ENCODE measurements at places on chromosomes 1 and 21. TPM values are rescaled to one million over a fixed set of nuclear protein-coding genes. Genes with fewer than 3 reads are reported as not detected.

- H3K4me3 ChIP-seq: no peak overlapping the region
- no peaks in the 10 kb centered on the region for H3K4me1 ChIP-seq
- H3K36me3 ChIP-seq: no peaks in the 10 kb centered on the region
These were observed 161.6 kb upstream of the PTBP2 start for GRCh38 chr1:96559707-96560596.

DNA sequence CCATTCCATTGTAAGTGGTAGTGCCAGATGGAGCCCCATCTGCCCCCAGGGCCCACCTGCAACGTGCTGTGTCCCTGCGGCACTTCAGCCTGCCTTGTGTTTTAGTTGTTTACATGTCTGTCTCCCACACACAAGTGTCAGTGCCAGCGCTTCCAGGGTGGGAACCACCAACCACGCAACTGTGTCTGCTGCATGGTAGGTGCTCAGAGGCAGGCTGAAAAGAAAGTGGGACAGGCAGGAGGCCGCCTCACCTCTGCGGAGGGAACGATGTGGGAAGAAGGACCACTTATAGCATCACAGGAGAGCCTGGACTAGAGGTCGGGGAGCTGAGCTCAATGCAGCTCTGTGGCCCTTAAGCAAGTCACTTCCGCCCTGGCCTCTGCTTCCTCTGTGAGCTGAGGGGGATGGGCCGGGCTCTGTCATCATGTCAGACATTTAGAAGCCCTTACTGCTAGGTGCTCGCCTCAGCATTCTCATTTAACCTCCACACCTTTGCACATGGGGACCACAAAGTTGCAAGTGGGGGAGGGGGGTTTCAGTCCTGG, 17.9 kb downstream of the SLC9A1 start:
- no peaks in the 10 kb centered on the region for H3K4me1 ChIP-seq
- no peaks in the 10 kb centered on the region for H3K27me3 ChIP-seq
- no peak overlapping the region for H3K27ac ChIP-seq
- no peak overlapping the region for H3K4me3 ChIP-seq
- no peak for DNase-seq

- H3K4me1 ChIP-seq: no peaks in the 10 kb centered on the region
- H3K27ac ChIP-seq: no peak within 1 kb of the TSS
- DNase-seq: peak; percentile 11
- H3K36me3 ChIP-seq: no peaks in the 10 kb centered on the region
These were observed at the start of gene ANKRD45 for GRCh38 chr1:173669491-173669941. Gene ANKRD45 (minus strand): TSS chr1:173669851. CDS start chr1:173659418, 10,433 bp downstream.

- no peak overlapping the region for H3K4me3 ChIP-seq
- H3K36me3 ChIP-seq: no peaks in the 10 kb centered on the region
- DNase-seq: no peak
- no peak overlapping the region for H3K27ac ChIP-seq
- no peaks in the 10 kb centered on the region for H3K27me3 ChIP-seq
These were observed 68.3 kb downstream of the ADARB1 start for GRCh38 chr21:45142469-45143308.

DNA sequence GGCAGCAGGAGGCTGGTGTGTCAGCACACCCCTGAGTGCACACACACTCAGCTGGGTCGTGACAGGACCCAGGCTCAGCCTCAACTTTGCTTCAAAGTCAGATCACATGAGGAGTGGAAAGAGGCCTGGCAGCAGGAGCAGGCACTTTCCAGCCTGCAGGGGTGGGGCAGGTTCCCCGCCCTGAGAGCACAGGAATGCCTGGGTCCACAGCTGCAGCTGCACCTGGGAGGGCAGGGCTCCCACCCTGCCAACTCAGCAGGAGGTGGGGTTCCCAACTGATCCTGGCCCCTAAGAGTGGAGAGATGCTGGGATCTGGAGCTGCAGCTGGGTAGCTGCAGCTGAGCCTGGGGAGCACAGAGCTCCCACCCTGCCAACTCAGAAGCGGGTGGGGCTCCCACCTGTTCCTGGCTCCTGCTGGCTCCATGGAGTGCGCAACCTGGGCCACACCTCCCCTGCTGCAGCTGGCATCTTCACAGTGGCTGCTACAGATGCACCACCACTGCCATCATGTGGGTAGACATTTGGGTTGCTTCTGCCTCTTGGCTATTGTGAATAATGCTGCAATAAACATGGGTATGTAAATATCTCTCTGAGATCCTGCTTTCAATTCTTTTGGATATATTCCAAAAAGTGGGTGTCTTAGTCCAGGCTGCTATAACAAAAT, 415.4 kb downstream of the TTLL7 start:
- H3K4me3 ChIP-seq: no peak overlapping the region
- no peaks in the 10 kb centered on the region for H3K27me3 ChIP-seq
- no peaks in the 10 kb centered on the region for H3K36me3 ChIP-seq
- DNase-seq: peak; percentile 11

DNA sequence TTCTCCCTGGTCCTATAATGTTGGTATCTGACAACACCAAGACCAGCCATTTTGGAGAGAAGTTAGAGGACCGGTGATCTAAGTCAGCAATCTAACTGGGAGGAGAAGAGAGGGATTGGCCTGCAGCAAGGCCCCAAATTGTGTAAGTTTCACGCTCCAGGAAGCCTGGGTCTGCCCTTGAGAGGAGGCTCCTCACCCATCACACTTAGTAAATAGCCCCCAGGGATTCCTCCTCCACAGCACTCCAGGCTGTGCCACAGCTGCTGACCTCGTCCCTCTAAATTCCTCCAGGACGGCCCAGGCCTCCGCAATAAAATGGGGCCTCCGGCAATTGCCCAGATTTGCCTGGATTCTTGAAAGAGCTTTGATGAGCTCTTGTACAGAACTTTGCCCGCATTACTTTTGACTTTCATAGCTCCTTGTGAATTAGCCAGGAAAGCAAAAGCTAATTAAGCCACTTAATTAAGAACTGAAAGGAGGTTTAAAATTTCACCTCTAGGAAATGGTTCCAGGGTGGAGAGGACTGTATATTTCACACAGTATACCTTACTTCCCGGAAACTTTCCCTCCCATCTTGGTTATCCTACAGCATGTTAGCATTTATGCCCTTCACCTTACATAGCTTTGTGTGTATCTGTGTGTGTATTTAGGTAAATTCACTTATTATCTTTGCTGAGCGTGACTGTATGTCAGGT, 90.5 kb downstream of the LAMC2 start:
- no peaks in the 10 kb centered on the region for H3K36me3 ChIP-seq
- H3K4me1 ChIP-seq: peaks cover 2% of the 10 kb centered on the region
- H3K27ac ChIP-seq: no peak overlapping the region
- no peak overlapping the region for H3K4me3 ChIP-seq
- H3K27me3 ChIP-seq: no peaks in the 10 kb centered on the region

- H3K4me3 ChIP-seq: no peak overlapping the region
- DNase-seq: no peak
- peaks cover 4% of the 10 kb centered on the region for H3K4me1 ChIP-seq
- peaks cover 27% of the 10 kb centered on the region for H3K27me3 ChIP-seq
These were observed 3.5 kb upstream of the RNF220 start for GRCh38 chr1:44401256-44402228.

DNA sequence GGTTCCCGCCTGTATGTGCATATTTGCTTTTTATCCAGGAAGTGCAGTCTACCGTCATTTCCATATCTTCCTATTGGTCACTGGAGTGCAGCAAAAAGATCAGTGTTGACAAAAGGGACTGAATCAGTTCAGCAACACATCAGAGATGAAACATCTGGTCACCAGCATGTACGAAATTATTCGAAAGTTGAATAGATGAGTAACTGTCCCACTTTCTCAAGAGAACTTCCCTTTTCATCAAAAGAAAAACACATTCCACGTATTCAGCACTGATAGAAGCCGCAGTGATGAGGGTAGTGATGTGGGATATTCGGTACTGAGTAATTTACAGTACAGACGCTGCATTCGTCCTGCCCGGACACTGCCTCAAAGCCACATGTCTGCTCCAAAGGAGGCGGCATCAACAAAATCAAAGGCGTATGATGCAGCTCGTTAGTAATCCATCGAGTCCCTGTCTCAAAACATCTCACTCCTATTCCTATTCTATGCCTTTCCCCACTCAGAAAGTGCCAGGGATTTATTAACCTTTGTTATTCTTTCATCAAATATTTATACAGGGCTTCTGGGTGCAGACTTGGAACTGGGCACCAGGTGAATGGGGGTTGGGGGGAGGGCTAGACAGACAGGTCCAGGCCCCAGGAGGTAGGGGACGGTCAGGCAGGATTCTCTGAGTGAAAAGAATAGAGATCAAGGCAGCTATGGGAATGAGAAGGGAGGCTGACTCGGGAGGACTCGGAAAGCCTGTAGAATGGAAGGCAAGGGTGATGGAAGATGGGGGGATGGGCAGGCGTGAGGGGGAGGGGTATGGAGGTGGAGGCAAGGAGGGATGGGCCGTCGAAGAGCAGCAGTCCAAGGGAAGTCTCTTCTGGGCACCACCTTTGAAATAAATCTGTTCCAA, 79.5 kb upstream of the SLC45A1 start:
- H3K36me3 ChIP-seq: no peaks in the 10 kb centered on the region
- no peak overlapping the region for H3K4me3 ChIP-seq
- H3K27ac ChIP-seq: no peak overlapping the region
- H3K4me1 ChIP-seq: peaks cover 10% of the 10 kb centered on the region
- DNase-seq: no peak

DNA sequence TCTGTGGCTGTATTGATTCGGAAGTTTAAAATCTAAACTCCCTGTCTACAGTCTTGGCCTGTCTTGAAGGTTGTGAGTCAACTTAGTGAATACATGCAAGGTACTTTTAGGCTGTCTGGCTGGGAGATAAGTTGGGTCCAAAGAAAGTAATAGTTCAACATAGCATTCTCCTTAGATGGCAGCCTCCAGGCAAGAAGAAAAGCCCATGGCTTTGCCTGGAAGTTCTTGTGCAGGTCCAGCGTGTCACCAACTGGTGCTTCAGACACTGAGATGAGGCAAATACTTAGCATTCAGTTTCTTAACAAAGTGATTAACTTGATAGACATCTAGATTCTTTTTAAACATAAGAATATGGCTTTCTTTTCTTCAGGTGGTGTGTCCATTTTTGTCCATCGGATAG, 328.2 kb downstream of the DISC1 start:
- DNase-seq: no peak
- H3K36me3 ChIP-seq: no peaks in the 10 kb centered on the region

- no peak for DNase-seq
- H3K36me3 ChIP-seq: no peaks in the 10 kb centered on the region
- no peak overlapping the region for H3K4me3 ChIP-seq
These were observed 30.4 kb downstream of the APP start for GRCh38 chr21:26140164-26140579.

DNA sequence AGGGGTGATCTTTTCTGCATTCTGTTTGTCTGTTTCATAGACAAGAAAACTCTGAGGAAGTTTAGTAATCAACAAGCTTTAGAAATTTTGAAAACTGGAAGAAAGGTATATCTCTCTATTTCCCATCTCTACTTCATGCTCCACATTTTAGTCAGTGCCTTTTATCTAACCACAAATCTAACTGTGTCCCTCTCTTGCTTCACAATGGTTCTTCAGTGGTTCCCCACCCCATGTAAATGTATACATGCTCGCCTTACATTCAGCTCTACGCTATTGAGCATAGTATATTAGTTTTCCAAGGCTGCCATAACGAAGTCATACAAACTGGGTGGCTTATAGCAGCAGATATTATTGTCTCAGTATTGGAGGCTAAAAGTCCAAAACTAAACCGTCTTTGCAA, 14.4 kb upstream of the SAMSN1 start:
- DNase-seq: no peak
- no peaks in the 10 kb centered on the region for H3K27me3 ChIP-seq
- no peaks in the 10 kb centered on the region for H3K4me1 ChIP-seq
- H3K36me3 ChIP-seq: no peaks in the 10 kb centered on the region
- H3K4me3 ChIP-seq: no peak overlapping the region

- H3K27ac ChIP-seq: no peak overlapping the region
- no peaks in the 10 kb centered on the region for H3K4me1 ChIP-seq
- no peak for DNase-seq
- H3K27me3 ChIP-seq: no peaks in the 10 kb centered on the region
- peaks cover 19% of the 10 kb centered on the region for H3K36me3 ChIP-seq
These were observed 9.1 kb upstream of the SYTL1 start for GRCh38 chr1:27332536-27333281.

- H3K27me3 ChIP-seq: no peaks in the 10 kb centered on the region
- no peak overlapping the region for H3K27ac ChIP-seq
- peaks cover 9% of the 10 kb centered on the region for H3K36me3 ChIP-seq
- H3K4me1 ChIP-seq: no peaks in the 10 kb centered on the region
- DNase-seq: no peak
These were observed 60.7 kb upstream of the TEKT2 start for GRCh38 chr1:36023098-36023769.

GRCh38 chr1:61604684-61605083, 120.3 kb downstream of the TM2D1 start:
- no peaks in the 10 kb centered on the region for H3K27me3 ChIP-seq
- no peaks in the 10 kb centered on the region for H3K36me3 ChIP-seq
- DNase-seq: no peak
- H3K4me1 ChIP-seq: no peaks in the 10 kb centered on the region
- H3K27ac ChIP-seq: no peak overlapping the region

DNA sequence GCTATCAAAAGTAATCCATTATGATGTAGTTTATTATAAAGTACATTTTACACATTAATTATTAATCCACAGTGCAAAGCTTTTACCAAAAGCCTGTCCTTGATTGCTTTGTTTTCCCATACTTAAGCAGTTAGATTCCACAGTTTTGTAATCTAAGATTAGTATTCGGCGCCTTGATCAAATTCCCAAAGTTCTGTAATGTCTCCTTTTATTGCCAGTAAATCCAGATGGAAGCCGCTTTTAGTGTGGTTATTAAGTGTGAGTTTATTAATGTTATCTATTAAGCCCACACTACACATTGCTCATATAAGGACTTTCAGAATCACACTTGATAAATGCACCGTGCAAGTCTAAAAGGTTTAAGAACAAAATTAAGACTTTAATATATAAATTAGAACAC, 199.2 kb upstream of the PKN2 start:
- H3K4me3 ChIP-seq: no peak overlapping the region
- H3K27me3 ChIP-seq: no peaks in the 10 kb centered on the region
- H3K4me1 ChIP-seq: no peaks in the 10 kb centered on the region
- H3K36me3 ChIP-seq: no peaks in the 10 kb centered on the region
- no peak for DNase-seq

DNA sequence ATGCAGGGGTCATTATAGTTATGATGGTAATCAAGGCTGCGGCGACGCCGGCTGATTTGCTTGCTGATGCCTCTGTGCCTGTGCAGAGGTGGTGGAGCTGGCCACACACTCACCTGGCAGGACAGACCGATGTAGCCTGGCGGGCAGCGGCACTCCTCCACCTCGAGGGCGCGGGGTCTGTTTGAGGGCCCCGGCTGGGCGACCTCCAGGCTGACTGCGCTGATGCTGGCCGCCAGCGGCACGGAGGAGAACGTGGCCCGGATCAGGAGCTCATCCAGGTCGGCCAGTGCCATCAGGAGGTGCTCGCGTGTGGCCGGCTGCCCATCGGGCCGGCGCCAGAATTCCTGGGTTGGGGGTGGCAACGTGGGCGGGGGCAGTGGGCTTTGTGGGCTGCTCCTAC, 52.7 kb downstream of the LDLRAD2 start:
- no peak overlapping the region for H3K27ac ChIP-seq
- H3K4me3 ChIP-seq: no peak overlapping the region
- no peak for DNase-seq
- H3K27me3 ChIP-seq: no peaks in the 10 kb centered on the region
- H3K36me3 ChIP-seq: no peaks in the 10 kb centered on the region
- no peaks in the 10 kb centered on the region for H3K4me1 ChIP-seq

GRCh38 chr1:27133991-27134390, 20.9 kb downstream of the SLC9A1 start:
- no peak overlapping the region for H3K27ac ChIP-seq
- no peak overlapping the region for H3K4me3 ChIP-seq
- H3K4me1 ChIP-seq: peaks cover 6% of the 10 kb centered on the region
- DNase-seq: no peak

KCNJ9 gene
- polyA plus RNA-seq: 0.02 TPM

SLAMF8 gene
- 0.45 TPM for polyA plus RNA-seq

RXFP4 gene
- polyA plus RNA-seq: not detected

OR14K1 gene
- not detected for polyA plus RNA-seq

MTARC2 gene
- 15.9 TPM for polyA plus RNA-seq

LCE6A gene
- polyA plus RNA-seq: not detected

Data from pancreas (tissue), 10 donors.